GM04504 (cell line): ENCODE measurements at places on chromosomes 7 and 10.

DNA sequence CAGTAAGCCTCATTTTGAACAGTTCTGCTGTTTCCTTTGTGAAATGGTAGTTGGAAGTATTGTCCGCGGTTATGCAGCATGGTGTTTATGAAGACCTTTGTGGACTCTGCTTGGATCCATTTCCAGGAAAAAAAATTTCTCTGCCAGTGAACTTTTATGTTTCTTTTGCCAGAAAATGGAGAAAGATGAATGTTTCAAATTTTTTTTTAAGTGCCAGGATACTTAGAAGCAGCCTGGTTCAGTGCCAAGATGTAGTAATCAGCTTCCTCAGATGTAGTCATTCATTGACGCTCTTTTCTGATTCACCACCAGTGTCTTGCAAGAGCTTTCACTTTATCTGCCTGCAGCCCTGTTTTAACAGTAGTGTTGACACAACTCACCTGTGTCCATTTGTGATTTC lies 258.2 kb downstream of the SDK1 start:
- peak; percentile 3 for DNase-seq

DNA sequence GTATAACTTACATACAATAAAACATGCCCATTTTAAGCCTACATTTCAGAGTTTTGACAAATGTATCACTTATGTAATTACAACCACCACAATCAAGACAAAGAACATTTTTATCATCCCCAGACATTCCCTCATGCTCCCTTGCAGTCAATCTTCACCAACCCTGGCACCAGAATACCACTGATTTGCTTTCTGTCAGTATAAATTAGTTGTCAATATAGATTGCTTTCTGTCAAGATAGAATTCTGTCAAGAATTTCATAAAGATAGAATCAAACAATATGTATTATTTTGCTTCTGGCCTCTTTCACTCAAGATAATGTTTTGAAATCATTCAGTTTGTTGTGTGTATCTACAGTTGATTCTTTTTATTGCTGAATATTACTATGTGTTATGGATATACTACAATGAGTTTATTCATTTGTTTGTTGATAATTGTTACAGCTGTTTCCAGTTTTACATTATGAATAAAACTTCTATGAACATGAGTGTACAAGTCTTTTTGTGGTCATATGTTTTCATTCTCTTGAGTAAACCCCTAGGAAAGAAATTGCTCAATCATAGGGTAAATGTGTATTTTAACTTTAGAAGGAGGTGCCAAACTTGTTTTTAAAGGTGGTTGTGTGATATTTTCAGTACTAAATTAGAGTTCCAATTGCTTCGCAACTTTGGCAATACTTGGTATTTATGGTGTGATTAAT lies 56.9 kb downstream of the IFIT5 start:
- no peak for DNase-seq

DNA sequence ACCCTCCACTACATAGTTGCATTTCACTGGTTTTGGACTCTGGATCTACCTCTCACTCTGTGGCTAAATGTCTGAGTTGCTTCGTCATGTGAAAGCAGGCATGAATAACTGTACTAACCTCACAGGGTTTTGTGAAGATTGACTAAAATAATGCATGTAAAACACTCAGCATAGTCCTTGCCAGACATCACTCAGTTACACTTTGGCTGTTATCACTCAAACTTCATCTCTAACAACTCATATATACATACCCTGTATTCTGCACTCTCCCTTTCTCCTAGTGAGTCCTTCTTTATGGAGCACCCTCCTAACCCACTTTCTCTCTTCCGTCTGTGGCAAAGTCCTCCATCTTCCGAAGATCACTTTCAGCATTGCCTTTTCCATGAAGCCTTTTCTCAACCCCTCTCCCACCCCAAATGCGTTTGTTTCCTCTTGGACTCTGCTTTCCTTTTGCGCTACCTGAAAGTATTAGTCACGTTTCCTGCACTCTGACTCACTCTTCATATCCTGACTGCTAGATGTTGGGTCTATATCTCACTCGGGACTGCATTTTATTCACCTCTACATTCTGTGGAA lies 72.6 kb downstream of the OSBPL3 start:
- DNase-seq: no peak

- no peak for DNase-seq
These were observed 50.4 kb downstream of the TFEC start for GRCh38 chr7:115980159-115980558.

- DNase-seq: no peak
These were observed 36.1 kb downstream of the PPP1R3C start for GRCh38 chr10:91596825-91597196.

DNA sequence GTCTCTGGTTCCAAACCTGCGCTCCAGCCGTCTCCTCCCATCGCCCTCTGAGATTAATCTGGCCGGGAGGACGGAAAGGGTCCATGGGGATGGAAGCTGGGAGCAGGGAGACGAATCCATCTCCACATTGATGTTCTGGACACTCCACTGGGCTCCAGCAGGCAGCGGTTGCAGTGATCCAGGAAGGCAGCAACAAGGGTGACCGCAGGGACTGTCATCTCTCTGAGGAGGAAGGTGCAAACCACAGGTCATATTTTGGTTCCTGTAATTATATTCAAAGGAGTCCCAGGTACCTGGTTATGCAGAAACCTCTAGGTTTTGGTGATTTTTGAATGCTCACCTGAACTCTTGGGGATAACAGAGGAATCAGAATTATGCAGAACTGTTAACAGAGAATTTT lies 54.8 kb downstream of the EVX1 start:
- no peak for DNase-seq

DNA sequence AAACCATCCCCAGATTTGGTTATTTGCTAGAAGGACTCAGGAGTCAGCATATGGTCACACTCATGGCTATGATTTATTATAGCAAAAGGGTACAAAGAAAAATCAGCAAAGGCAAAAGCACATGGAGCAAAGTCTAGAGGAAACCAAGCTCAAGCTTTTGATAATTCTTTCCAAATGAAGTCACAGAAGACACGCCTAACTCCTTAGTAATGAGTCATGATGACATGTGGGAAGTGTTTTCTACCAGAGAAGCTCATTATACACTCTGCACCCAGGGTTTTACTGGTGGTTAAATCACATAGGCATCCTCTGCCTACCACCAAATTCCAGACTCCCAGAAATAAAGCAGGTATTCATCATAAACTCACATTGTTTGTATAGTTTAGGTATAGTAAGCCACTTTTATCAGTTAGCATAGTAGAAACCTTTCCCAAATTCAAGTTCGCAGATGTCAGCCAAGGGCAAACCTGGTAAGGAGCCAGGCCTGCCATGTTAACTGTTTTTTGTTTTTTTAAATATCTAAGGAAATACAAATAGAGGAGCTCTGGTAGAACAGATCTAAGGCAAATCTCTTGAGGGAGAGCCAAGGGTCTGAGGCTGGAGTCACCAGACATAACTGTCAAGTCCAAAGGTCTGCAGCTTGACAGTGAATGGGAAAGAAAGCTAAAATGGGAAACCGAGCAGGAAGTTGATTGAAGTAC lies 15.4 kb upstream of the HIBADH start:
- DNase-seq: peak; percentile 89

- DNase-seq: no peak
These were observed 52.6 kb downstream of the GTF2IRD1 start for GRCh38 chr7:74506325-74506724.

DNA sequence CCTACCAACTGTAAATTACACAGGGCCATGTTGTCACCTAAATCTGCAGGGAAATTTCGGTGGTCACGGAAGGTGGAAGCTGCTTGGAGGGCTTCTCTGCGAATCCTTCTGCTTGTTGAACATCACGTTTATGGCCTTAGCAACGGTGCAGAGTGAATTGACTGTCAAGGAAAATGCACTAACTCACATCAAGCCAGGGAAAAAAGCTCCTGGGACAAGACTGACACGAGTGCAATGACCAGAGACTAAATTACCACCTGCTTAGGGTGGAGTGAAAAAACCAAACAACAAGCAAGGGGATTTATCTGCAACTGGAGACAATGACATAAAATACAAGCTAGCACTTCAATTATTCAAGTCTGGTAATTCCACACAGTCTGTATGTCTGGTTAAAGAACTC lies 211.2 kb downstream of the JAZF1 start:
- no peak for DNase-seq

- no peak for DNase-seq
These were observed 376.9 kb upstream of the NRG3 start for GRCh38 chr10:81498011-81498551.

DNA sequence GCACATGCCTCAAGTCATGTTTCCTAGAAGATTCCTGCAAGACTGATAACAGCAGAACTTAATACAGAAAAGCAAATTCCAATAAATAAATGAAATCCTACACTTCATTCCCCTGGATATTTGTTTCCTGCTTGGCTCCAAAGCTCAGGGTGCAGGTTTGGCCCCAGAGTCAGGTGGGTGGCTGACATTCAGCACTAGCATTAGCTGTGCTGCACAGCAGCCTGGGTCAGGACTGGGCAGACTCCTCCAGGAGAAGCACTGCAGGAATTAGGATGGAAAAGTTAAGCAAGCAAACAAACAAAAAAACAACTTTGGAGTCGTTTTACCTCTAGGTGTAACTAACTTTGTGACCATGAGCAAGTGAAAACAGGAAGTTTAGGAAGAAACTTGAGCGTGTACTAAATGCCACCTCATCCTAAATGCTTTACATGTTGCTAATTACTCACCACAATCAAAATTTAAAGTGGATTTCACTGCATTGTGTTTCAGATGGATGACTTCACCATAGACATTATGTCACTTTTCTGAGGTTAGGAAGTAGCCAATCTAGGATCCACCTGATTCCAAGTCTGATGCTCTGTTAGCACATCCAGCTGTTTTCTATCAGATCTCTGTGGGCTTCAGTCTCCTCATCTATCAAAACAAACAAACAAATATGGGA lies 239.4 kb downstream of the C7orf25 start:
- DNase-seq: no peak

DNA sequence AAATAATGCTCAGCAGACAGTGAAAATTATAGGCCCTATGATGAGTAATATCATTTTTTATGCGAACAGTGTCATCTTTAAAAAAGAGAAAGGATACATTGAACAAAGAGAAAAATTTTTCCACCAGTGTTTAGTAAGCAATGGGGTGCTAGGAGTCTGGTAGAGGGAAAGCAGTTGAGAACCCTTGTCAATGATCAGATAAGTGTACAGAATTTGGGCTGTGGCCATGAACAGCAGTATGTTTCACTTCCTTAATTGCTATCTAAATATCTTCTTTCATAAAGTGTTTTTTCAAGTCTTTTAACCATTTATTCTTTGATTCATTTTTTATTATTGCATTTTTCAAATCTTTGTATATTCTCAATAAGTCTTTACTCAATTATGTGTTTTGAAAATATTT lies 750.7 kb upstream of the KCND2 start:
- DNase-seq: no peak

GRCh38 chr10:48807791-48808470 lies 123.3 kb downstream of the WDFY4 start:
- DNase-seq: no peak

- DNase-seq: no peak
These were observed 104.5 kb upstream of the MKLN1 start for GRCh38 chr7:131223151-131223550.

DNA sequence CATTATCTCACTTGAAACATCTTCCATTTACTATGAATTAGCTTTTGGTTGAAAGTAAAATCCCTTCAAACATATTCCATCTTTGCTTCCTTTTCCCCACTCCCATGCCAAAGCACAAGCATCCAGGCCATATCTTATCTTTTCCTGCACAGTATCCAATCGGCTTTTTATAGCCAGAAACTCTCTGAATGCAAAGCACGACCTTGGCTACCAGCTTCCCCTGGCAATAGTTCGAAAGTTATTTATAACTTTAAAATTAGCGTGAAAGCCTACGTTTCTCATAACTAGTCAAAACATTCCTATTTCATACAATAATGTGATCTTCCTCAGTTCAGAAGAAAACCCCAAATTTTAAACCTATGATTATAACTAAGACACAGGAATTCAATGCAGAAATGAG lies 440 bp downstream of the CTNNA3 start:
- no peak for DNase-seq

DNA sequence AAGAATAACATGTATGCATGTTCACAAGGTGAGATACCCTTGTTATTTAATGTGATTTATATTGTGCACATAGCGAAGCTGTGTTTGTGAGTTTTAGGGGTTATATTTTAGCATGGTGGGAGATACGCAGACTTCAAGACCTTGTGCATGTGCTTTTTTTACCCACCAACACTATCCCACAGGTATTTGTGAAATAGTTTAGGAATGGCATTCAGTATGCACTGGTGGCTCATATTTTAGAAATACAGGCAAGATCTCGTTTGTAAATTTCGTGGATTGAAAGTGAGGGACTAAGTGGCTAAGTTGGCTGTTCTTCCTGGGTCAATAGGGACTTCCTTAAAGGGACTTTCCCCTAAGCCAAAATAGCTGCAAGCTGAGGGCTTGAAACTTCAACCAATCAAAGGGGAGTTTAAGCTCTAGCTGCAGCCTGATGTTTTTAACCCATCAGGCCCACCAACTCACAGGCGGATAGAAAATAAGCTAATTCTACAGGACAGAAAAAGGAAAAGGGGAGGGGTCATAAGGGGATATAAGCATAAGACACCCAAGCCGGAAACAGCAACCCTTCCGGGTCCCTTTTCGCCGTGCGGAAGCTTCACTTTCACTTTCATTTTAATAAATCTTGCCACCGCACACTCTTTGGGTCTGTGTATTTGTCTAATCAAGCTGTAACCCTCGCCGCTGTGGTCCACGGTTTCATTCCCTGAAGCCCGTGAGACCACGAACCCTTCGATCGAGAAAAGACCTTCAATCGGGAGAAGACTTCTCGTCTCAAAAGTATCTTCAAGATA lies 291.0 kb downstream of the GPR158 start:
- no peak for DNase-seq

DNA sequence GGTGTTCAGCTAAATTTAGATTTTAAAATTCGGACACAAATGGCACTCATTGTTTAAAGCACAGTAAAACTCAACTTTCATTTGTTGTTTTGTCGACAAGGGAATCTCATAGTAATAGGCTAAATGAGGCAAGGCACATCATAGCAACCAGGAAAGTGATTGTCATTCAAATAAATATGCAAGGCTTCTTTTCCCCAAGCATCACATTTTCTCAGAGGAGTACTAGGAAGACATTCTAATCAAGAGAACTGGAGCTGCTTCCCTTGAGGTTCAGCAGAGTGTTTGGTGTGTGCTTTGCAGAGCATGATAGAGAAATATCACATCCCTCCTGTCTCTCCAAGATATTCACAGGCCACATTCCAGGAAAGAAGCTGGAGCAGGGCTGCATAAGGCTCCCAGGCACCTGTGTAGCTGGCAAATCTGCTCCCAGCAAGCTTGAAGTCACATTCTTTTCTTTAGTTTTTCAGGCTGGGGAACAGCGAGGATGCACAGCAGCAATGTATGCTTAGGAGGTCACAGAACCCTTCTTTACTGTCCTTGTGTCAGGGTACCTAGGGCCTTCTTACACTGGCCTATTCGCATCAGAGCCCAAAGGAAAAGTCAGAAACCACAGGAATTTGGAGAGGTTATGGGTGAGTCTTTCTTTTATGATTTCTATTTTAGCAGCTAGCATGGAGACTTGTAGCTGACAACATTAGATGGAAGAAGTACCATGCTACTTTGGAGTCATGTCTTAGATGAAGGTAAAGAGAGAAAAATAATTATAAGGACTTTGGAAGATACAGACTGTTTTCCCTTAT lies 95.9 kb upstream of the HDAC9 start:
- no peak for DNase-seq
